ENCODE measurements at places on chromosomes 5 and 9.

DNA sequence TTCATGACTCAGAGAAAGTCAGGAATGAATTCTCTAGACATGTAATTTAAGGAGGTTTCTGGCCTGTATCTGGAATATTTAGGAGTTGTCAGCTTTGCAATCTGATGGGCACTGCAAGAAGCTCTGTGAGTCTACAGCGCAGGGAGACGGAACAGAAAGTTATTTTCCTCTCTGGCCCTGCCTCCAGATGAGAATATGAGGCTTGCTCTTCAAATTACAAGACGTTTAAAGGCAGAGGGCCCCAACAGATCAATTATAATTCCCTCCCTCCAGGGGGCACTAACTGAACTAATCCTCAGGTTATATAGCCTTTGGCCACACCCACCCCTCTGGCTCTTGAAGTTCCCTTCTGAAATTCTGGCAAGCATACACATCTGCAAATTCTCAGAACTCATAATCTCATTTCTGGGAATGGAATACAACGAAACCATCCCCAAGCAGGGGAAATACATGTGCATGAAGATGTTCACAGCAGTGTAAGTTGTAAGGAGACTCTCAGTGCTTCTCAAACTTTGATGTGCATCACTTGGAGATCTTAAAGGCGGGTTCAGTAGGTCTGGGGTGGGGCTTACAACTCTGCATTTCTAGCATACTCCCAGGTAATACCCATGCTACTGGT is 307.6 kb downstream of the CWC27 start:
- DNase-seq = peak; percentile 65

- no peak for DNase-seq
Measured at GRCh38 chr9:12972608-12973589, 198.1 kb downstream of the LURAP1L start.

- no peak for DNase-seq
Measured at GRCh38 chr5:39273314-39273954, 54.1 kb upstream of the FYB1 start.

GRCh38 chr5:136036293-136036911 is 7.6 kb downstream of the TGFBI start:
- no peak for DNase-seq

- DNase-seq = no peak
Measured at GRCh38 chr9:79176014-79176697, 395.6 kb upstream of the TLE4 start.

GRCh38 chr9:33506626-33507370 is 17.3 kb upstream of the ANKRD18B start:
- DNase-seq = no peak

- no peak for DNase-seq
Measured at GRCh38 chr9:76717613-76718012, 46.6 kb upstream of the PCA3 start.

- DNase-seq = peak; percentile 78
Measured at GRCh38 chr9:38227061-38227540, 158.1 kb upstream of the SHB start.

DNA sequence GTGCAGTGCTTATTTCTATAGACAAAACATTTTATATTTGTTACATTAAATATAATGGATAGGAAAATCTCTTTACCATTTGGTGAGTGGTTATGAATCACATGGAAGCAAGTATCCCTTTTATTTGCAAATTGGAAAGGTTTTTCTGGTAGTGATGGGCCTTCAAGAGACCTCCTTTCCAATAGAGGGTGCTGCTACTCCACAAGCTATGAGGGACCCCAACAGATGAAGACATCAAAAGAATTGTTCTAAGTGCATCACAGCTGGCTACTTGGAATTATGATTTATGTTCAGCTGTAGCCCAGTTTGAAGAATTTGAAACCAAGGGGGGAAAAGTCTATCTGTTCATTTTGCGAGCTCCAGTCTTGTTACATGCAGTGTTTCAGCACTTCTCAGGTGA is 493.7 kb upstream of the SGCD start:
- DNase-seq = no peak

DNA sequence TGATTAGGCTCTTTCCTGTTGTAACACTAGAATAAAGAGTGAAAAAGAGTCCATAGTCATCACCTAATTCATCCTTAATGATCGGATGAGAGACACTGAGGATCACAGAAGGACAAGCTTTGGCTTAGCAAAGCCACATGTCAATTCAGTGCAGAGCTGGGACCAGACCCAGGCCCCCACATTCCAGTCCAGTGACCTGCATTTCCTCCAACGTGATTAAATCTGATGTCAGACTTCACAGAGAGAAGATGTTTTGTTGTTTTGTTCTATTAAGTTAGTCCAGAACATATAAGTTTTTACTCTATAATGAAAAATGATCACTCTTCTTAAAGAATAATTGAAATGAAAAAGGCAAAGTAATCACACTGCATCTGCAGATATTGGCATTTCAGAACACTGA is 377.9 kb upstream of the PAPPA start:
- DNase-seq = no peak

- DNase-seq = no peak
Measured at GRCh38 chr9:138014563-138014945, 137.0 kb downstream of the CACNA1B start.

- DNase-seq = no peak
Measured at GRCh38 chr9:123091459-123091858, 58.0 kb downstream of the GPR21 start.

GRCh38 chr9:114367772-114368569 is 19.8 kb downstream of the AKNA start:
- no peak for DNase-seq

GRCh38 chr5:145520335-145520734 is 314.8 kb downstream of the PRELID2 start:
- no peak for DNase-seq

GRCh38 chr5:66813306-66813705 is 217.1 kb downstream of the MAST4 start:
- no peak for DNase-seq

GRCh38 chr5:5270958-5271785 is 131.0 kb downstream of the ADAMTS16 start:
- no peak for DNase-seq

DNA sequence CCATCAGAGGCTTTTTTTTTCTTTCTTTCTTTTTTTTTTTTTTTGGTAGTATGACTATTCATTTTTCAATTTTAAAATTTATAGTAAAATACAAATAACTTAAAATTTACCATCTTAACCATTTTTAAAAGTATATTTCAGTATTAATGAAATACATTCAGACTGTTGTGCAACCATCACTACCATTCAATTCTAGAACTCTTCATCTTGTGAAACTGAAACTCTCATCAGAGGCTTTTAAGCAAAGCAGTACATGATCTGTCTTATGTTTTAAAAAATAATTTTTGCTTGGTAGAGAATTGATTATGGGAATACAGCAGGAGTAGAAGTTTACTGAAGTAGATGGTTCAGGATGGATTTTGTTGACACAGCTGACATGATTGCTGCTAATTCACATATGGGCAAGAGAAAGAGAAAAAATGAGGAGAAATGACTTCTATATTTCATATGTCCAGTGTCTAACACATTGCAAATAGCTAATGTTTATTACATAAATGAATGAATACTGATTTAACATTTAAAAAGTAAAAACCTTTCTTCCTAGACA is 13.4 kb downstream of the ELOVL7 start:
- no peak for DNase-seq

GRCh38 chr9:106893088-106893487 is 30.1 kb downstream of the ZNF462 start:
- DNase-seq = no peak

- no peak for DNase-seq
Measured at GRCh38 chr5:81154725-81155124, 78.4 kb upstream of the CKMT2 start.

DNA sequence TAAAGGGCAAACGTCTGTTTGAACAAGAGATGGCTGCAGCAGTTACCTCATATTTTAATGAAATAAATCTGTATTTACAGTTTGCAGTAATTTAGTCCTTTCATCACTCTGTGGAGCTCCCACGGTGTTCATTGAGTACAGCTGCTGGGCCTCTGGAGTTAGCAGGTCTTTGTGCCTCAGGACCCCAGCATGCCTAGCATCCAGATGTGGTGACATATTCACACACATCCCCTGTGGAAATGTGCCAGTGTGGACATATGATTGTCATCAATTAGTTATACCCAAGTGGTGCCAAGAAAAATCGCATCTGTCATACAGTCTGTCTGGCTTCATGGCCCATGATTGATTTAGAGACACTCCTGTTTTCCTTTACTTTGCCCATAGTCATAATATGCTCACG is 77.3 kb downstream of the NNT start:
- no peak for DNase-seq

DNA sequence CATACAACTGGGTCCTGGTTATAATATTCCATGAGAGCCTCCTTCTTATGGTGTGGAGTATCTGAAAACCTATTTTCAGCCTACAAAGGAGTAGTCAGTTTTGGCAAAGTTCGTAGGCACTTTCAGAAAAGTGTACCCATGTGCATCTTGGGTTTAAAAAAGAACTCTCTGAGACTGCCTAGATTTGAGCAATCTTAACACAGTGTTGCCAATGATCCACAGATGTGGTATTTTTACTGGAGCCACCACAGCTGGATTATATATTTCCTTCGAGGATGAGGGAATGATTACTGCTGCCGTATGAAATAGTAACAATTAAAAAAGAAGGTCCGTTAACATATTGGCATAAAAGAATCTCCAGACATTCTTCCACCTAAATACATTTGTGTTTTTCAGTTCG is 1.1 kb downstream of the PALM2AKAP2 start:
- no peak for DNase-seq

- DNase-seq = no peak
Measured at GRCh38 chr9:76699971-76700370, 64.3 kb upstream of the PCA3 start.

- no peak for DNase-seq
Measured at GRCh38 chr9:83588256-83588655, 34.7 kb upstream of the IDNK start.

- DNase-seq = no peak
Measured at GRCh38 chr9:137083394-137084004, 3.3 kb upstream of the MAN1B1 start.

- DNase-seq = no peak
Measured at GRCh38 chr5:94577466-94578245, 40.7 kb downstream of the KIAA0825 start.

DNA sequence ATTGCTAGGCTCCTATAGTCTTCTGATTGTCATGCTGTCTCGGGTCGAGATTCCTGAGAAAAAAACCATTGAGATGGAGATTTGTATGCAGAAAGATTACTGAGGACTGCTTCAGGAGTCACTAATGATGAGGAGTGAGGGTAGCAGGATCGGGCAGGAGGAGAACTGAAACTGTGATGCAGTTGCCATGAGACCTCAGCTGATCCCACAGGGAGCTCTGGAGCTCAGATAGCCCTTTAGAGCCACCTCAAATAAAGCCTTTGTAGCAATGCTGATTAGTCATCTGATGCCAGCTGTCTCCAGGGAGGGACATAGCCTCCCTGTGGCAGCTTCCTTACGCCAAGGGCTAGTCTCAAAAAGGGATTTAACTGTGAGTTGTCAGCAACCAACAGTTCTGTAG is 256.9 kb downstream of the DMAC1 start:
- DNase-seq = no peak

DNA sequence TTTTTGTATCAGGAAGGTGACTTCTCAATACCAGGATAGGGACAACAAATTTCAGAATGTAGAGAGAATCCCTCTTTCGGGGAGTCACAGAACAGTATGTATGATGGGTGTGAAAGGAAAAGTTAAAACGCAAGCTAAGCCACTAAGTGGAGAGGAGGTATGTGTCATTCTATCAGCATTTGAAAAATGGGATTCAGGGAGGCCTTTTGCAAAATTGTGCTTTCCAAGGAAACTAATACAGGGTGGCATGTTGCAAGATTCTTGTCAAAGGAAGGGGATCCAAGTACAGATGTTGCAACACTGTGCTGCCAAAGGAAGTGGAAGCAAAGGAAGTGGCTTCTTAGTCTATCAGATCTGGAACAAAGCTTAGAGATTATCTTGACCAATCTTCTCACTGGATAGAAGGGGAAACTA is 12.6 kb upstream of the TNIP1 start:
- no peak for DNase-seq

DNA sequence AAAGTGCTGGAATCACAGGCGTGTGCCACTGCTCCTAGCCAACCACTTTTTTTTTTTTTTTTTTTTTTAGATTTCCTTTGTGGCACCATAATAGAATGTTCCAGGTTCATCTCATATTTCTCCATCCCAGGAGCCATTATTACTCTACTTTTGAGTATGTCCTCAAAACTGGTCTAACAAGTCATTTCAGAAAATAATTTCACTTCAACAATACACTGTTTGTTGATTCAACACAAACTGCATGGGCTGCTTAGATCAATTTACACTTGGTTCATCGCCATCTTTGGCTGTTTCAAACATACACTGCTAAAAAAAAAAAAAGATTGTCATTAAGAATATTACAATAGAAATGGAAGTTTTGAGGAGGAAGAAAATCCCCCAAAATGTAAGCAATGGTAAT is 57.9 kb downstream of the CSNK1A1 start:
- DNase-seq = no peak

DNA sequence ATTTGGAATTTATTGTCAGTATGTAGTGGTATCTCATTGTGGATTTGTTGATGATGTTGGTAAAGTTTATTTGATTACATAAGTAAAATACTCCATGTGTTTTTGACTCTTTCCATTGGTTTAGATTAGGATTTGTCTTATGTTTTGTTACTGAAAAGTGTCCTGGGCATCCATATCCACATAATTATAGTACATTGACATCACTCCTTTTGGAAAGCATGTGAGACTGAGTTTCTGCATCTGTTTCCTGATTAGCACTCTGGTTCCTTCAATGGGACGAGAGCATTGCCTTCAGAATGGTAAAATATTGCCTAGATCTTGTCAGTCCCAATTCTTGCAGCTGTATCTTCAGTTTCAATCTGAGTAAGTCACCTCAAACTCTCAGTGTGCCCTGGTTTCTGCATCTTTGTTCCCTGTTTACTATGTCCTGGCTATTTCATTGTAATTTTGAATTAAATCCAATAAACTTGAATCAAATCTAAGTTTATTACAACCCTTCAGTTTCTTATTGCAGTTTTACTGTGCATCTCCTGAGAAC is 128.1 kb downstream of the FBXO38 start:
- no peak for DNase-seq

DNA sequence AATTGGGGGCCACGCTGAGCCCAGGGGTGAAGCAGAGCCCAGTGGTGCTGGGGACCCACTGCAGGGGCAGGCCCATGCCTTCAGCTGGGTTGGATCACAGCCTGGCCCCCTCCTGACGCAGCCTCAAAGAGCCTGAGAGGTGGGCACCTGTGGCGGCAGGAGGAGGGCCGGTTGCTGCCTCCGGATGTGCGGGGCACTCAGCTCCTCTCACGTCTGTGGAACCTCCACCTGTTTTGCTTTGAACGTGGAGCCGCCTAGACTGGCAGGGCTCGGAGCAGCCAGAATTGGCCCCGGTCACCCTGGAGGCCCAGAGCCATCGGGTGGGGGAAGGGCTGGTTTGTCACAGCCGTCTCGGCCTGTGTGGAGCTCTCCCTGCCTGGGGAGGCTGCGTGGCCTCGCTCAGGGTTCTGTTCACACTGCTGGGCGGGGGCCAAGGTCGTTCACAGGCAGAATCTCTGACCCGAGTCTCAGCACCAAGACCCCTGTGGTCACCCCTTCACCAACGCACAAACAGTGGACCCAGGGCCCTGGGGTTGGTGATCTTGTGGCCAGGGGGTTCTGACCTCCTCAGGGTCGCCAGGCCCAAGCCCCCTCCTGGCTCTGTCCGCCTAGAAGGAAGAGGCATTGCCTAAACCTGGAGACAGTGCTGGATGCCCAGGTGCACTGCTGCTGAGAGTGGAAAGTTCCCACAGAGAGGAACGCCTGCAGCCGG is 9.2 kb upstream of the SLC9A3 start:
- DNase-seq = no peak

GRCh38 chr5:58999804-59000203 is 416.9 kb downstream of the RAB3C start:
- DNase-seq = no peak
